ENCODE measurements at places on chromosomes 13 and 19. TPM values are rescaled to one million over a fixed set of nuclear protein-coding genes. Genes with fewer than 3 reads are reported as not detected.

The GRIN2D gene
- total RNA-seq = 0.76 TPM

The ICAM4 gene
- total RNA-seq = not detected

The CEACAM8 gene
- total RNA-seq = not detected

The SLITRK6 gene
- not detected for total RNA-seq

The PROZ gene
- total RNA-seq = not detected

The COG6 gene
- 11.6 TPM for total RNA-seq

The SSC5D gene
- 2.4 TPM for total RNA-seq

The SLC27A5 gene
- 8.7 TPM for total RNA-seq

The ATP4A gene
- not detected for total RNA-seq

The ZNF816 gene
- 8.4 TPM for total RNA-seq

The CYSLTR2 gene
- total RNA-seq = not detected

- DNase-seq = no peak
Measured at GRCh38 chr13:74973935-74974879, 507.8 kb downstream of the TBC1D4 start.

- DNase-seq = no peak
Measured at GRCh38 chr13:80504453-80504852, 163.5 kb upstream of the SPRY2 start.

DNA sequence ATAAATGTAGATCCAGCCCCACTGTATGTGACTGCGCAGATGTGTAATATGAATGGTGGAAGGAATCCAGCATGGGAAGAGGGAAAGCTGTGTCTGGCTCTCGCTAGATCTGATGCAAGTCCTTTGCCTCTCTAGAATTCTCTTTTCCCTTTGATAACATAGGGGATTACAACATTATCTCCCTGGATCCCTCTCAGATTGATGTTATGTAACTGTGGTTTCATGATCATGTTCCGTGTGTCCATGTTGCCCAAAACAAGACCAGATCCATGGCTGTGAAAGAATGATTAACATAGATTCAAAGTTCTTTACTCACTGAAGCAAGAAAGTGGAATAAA is 184.0 kb upstream of the UBL3 start:
- no peak for DNase-seq

DNA sequence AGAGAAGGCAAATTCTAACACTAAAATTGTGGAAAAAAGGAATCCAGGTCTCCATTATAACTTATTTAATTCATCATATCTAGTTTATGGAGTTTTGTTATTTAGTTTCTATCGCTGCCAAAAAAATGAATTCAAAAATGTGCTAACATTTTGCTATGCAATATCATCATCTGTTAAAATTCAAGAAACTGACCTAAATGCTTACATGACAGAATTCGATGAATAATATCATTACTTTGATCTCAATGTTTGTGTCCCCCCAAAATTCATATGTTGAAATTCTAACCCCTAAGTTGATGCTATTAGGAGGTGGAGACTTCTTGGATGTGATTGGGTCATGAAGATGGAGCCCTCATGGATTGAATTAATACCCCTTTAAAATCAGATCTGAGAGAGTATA is 775.0 kb downstream of the PCDH17 start:
- no peak for DNase-seq

DNA sequence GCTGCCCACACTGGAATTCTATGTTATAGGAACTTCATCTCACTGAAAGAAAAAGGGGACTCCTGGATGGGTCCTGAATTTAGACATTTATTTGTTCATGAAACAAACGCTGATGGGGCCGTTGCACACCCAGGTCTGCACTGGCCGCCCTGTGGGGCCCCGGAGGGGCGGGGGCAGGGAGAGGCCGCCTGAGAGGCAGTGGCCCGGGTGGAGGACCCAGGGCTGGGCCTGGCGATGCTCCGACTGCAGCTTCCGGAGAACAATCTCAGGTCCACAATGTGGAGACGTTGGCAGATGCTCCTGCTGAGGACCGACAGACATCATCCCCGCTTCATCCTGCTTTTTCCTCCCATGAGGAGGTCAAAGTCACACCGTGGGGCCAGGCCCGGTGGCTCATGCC is 16.3 kb upstream of the PTBP1 start:
- no peak for DNase-seq

DNA sequence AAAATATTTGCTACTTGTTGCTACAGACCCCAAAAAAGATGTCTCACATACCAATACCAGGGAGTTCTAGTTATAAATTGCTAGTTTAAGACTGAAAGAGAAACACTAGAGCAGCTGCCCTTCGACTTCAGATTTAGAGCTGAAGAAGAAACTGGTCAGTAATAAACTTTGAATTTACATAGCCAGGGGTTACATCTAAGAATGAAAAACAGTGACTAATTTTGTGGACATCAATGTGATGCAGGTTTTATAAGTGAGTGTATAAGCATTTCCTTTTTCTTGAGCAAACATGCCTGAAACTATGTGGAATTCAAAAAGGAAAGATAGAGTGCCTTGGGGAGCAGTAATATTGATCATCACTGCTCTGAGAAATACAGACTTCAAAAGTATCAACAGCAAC is 724.9 kb upstream of the MIR17HG start:
- no peak for DNase-seq

GRCh38 chr13:108961542-108962125 is 332.2 kb downstream of the MYO16 start:
- peak; percentile 39 for DNase-seq

GRCh38 chr13:26071691-26072090 is 19.9 kb upstream of the SHISA2 start:
- no peak for DNase-seq

DNA sequence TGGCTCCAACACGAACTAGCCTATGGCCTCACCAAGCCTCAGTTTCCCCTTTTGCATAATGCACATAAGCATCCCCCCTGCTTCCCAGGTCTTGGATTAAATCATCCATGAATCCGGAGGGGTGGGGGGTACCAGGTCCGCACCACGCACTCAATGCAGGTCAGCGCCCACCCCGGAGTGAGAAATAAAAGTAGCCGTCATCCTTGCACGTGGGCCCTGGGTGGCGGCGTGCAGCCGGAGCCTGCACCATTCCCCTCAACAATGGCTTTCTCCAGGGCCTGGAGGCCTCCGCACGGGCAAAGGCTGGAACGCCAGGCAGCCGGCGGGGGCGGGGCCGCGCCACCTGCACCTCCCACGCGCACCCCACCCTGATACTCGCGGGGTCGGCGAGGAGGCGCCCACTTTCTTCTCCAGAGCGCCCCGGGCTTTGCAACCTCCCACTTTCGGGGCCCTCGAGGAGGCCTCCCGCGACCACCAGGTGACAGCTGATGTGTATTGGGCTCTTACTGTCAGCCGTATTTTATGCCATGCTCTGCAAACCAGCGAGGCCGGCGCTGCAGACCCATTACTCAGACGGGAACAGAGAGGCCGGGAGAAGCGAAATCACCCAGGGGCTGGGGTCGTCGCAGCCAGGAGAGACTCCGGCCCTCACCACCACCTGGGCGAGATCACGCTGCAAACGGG is 767 bp upstream of the GADD45B start:
- DNase-seq = no peak

DNA sequence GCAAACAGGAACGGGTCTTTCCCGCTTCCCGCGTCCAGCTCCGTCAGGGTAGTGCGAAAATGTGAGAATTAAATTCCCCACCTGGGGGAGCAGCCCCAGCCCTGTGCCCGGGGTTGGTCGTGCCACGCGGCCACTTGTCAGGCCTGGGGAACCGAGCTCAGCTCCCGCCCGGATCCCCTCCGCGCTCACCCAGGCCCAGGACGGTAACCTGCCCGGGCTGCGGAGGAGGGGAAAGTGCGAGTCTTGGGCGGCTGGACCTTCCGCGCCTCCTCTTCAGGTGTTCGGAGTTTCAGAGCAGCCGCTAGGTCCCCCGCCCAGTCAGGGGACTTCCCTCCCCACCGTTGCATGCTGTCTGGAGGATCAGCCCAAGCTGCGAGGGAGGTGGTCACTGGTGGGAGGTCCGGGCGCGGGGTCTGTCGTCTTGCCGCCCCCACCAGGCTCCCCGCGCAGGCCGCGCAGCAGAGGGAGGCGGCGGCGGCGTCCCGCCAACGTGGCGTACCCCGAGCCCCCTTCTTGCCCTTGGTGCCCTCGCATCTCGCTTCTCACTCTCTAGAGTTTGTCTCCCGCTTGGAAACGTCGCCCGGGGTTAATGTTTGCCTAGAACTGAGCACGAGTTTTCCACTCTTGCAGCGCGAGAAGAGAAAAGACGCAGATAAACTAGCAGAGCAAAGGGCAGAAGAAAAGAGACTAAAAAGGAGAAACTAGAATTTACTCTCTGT is 8.1 kb downstream of the URAD start:
- no peak for DNase-seq

GRCh38 chr13:26310470-26310869 is 56.5 kb downstream of the CDK8 start:
- DNase-seq = no peak

DNA sequence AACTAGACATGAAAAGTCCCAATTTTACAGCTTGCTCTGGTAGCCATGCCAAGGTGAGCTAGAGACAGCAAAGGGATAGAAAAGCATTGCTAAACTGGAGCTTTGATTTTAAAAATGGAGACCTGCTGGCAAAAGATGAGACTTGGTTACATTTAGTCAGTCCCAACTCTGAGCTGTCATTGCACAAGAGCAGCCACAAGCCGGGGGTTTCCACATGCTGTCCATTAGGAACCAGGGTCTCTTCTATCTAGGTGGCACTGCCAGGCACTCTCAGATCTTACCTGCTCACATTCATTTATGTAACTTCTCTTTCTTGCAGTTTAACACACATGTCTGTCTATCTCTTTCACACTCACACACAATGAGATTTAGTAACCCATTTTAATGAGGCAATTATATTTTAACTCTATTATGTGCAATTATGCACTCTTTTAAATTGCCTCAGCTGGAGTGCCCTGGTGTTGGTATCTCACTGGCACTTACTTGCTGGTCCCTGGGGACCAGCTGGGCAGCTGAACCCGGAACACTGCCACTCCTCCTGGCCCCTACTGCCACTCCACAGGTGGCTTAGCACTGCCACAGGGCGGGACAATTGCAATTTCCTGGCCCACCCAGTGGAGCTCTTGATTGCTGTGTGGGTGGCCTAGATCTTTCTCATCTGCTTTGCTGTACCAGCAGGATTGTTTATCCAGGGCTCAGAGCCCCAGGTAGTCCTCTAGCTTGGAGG is 112.5 kb downstream of the COG6 start:
- no peak for DNase-seq

GRCh38 chr19:53907690-53908089 is 1.4 kb upstream of the CACNG7 start:
- DNase-seq = no peak

DNA sequence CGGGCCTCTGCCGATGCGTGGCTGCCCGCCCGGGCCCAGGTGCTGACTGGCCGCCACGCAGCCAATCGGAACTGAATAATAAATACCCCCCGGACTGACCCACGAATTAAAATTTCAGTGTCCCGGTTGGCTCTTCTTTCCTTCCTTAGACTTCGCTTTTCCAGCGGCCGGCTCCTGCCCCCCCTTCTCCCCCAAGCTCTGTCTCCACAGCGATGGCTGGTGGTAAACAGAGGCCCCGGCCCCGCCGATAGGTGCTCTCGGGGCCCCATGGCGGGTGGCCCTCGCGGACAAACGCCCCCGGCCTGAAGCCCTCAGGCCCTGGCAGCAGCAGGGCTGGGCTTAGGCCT is 2.6 kb downstream of the ZBTB7A start:
- no peak for DNase-seq

- DNase-seq = no peak
Measured at GRCh38 chr13:69319656-69320055, 788.0 kb upstream of the ATXN8OS start.

DNA sequence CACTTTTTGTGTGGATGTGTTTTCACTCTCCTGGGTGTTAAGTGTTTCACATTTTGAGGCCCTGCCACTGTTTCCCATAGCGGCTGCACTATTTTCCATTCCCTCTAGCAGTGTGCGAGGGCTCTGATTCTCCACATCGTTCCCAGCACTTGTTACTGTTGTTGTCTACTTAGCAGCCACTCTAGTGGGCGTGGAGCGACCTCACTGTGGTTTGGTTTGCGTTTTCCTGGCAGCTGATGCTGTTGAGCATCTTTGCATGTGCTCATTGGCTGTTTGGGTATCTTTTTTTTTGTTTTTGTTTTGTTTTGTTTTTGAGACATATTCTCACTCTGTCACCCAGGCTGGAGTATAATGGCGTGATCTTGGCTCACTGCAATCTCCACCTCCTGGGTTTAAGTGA is 14.4 kb downstream of the NAXD start:
- no peak for DNase-seq

- no peak for DNase-seq
Measured at GRCh38 chr13:60944863-60945262, 470.8 kb downstream of the PCDH20 start.

- DNase-seq = no peak
Measured at GRCh38 chr13:92135509-92135908, 737.1 kb downstream of the GPC5 start.

DNA sequence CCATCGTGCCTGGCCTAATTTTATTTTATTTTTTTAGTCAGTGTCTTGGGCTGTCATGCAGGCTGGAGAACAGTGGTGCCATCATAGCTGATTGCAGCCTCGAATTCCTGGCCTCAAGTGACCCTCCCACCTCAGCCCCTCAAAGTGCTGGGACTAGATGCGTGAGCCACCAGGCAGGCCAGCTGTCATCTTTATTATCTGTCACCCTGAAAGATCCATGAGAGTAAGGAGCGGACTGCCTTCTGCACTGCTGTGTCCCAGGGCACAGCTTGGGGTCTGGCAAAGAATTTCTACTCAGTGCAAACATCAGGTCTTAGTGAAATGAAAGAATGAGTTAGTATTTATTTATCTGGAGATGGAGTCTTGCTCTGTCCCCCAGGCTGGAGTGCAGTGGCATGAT is 9.5 kb upstream of the TLE5 start:
- DNase-seq = no peak

DNA sequence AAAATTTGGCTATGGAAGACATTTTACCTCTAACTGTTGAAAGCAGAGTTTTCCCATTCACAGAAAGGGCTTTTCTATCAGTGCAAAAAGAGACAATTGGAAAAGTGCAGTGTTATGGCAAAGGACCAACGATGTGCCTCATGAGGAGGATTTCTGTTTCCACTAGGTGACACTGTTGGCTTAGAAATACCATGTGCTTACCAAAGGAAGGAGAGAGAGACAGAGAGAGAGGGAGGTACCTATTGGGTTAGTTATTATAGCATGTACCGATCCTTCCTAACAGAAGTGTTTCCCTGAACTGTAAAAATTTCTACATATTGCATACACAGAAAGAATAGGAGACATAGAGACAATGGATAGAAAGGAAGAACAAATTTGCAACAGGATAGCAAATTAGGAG is 23.9 kb upstream of the PSG4 start:
- no peak for DNase-seq

GRCh38 chr19:7931221-7932061 is 5.5 kb upstream of the CTXN1 start:
- no peak for DNase-seq

GRCh38 chr13:50074843-50075242 is 59.6 kb downstream of the KCNRG start:
- DNase-seq = no peak

DNA sequence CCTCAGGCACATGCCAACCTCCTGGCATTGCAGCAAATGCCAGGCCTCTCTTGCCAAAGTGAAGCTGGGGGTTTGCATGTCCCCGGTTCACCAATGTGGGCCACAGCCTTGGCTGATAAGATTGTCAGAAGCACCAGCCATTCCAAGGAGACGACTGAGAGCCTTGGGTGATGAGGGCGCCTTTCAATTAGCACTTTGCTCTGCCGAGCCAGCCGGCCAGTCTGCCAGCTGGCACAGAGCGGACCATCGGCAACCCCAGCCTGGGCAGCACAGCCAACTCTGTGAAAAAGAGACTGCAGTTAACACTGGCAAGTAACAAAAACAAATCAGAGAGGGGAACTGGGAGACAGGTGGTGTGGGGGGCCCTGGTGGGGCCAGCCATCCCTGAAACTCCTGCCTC is 67.3 kb downstream of the EFNB2 start:
- no peak for DNase-seq
